Activated B cell treated with CpG ODN at 0.5 μM for 24 hours (primary cell): ENCODE measurements at places on chromosomes 2 and 18. TPM values are rescaled to one million over a fixed set of nuclear protein-coding genes. Genes with fewer than 3 reads are reported as not detected.

DNA sequence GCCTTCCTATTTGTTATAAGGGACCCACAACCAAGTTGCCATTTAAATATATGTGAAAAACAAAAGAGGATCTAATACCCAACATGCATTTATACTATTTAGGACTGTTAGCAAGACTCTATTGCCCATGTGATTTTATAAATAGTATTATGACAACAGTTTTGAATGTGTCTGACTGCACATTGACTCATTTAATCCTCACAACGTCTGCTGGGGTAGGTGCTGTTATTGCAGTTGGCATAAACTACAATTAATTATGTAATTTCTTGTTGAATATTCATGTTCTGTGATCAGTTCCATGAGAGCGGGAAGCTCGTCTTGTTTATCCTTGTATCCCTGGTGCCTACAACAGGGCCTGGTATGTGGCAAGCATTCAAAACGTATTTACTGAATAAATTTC, 53.7 kb downstream of the SH2D6 start:
- peaks cover 9% of the 10 kb centered on the region for H3K4me1 ChIP-seq
- H3K4me3 ChIP-seq = no peak overlapping the region
- no peaks in the 10 kb centered on the region for H3K36me3 ChIP-seq
- no peaks in the 10 kb centered on the region for H3K27me3 ChIP-seq
- H3K27ac ChIP-seq = no peak overlapping the region
- no peak for DNase-seq

DNA sequence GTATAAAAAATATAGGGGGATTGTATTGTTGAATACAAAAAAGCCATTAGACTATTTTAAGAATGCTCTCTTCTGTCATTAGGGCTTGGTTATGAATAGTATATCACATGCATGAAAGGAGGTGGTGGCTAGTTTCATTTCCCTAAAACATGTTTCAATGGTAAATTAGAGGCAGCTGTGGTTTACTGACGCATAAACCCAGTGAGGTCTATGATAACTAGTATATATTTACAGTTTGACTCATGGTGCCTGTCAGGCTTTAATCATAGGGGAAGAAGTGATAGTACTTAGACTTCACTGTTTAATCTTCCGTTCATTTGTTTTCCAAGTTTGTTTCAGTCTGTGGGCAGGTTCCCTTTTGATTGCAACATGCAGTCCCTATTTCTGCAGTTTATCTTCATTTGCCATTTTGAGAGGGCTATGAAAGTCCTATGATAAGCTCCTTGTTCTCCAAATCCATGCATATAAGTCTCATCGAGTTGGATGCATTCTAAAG, 55.1 kb upstream of the MAP4K3 start:
- no peaks in the 10 kb centered on the region for H3K36me3 ChIP-seq
- peaks cover 10% of the 10 kb centered on the region for H3K27me3 ChIP-seq
- peaks cover 57% of the 10 kb centered on the region for H3K4me1 ChIP-seq
- H3K4me3 ChIP-seq = peak overlapping the region; percentile 66

DNA sequence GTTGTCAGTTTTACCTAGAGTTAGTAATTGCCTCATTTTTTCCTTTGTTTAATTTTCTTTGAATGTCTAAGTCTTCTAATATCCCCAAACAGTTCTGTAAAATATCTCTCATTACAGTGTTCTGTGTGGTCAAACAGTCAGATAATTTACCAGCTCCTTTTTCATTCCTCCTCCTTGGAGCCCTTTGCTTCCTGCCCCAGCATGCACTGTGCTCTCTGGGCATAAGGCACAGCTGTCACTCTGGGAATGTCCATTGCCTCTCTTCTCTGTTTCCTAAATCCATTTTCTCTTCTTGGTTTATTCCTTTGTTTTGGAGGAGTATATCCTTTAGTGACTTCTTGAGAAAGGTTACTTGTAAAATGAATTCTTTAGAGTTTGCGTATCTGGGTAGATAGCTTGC, 139.3 kb downstream of the PLCL1 start:
- H3K36me3 ChIP-seq = no peaks in the 10 kb centered on the region
- no peak overlapping the region for H3K4me3 ChIP-seq
- no peak for DNase-seq

DNA sequence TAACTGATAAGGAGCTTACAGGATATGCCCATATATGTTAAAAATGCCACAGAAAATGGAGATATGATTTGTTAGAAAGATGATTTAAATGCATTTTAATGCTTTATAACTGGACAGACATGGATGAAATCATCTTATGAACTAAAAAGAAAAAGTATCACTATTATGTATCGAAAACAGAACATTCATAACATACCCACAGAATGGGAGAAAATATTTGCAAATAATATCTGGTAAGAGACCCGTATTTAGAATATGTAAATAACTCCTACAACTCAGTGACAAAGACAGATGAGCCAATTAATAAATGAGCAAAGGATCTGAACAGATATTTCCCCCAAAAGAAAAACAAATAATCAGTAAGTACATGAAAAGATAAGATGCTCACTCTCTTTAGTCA, 24.3 kb upstream of the MGAT5 start:
- DNase-seq = no peak
- peaks cover 5% of the 10 kb centered on the region for H3K36me3 ChIP-seq
- H3K27ac ChIP-seq = peak overlapping the region; percentile 59
- no peak overlapping the region for H3K4me3 ChIP-seq
- H3K4me1 ChIP-seq = peaks cover 90% of the 10 kb centered on the region
- no peaks in the 10 kb centered on the region for H3K27me3 ChIP-seq

GRCh38 chr2:66547887-66548286, 113.0 kb downstream of the MEIS1 start:
- no peak for DNase-seq
- no peak overlapping the region for H3K27ac ChIP-seq
- H3K36me3 ChIP-seq = no peaks in the 10 kb centered on the region
- no peaks in the 10 kb centered on the region for H3K4me1 ChIP-seq
- H3K4me3 ChIP-seq = no peak overlapping the region

DNA sequence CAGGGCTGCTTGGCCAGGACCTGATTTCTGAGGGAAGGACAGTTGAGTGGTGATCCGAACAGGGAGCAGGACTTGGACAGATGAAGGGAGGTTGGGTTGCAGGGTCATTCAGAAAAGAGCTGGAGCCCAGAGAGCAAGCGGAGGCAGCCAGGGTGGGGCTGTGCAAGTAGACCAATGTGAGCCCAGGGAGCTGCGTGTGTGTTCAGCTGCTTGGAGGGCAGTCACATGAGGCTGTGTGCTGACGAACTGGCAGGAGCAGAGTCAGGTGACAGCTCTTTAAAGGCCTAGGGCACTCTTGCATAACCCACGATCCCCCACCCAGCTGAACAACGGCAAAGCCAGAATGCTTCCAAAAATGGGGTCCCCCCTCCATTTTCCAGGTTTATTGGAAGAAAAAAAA, 4.6 kb upstream of the MLPH start:
- peaks cover 45% of the 10 kb centered on the region for H3K27me3 ChIP-seq
- no peaks in the 10 kb centered on the region for H3K36me3 ChIP-seq
- DNase-seq = no peak
- no peak overlapping the region for H3K4me3 ChIP-seq

Gene BZW1
- 174 and 197 TPM in 2 replicates for total RNA-seq

Gene LIMS4
- total RNA-seq = 0.47 TPM in 1 of 2 replicates, not detected in the other

Gene GNLY
- total RNA-seq = 1.8 and 2.3 TPM in 2 replicates

Gene IL36RN
- total RNA-seq = not detected in 2 replicates
